ENCODE measurements at places on chromosomes 1 and 21. TPM values are rescaled to one million over a fixed set of nuclear protein-coding genes. Genes with fewer than 3 reads are reported as not detected.

DNA sequence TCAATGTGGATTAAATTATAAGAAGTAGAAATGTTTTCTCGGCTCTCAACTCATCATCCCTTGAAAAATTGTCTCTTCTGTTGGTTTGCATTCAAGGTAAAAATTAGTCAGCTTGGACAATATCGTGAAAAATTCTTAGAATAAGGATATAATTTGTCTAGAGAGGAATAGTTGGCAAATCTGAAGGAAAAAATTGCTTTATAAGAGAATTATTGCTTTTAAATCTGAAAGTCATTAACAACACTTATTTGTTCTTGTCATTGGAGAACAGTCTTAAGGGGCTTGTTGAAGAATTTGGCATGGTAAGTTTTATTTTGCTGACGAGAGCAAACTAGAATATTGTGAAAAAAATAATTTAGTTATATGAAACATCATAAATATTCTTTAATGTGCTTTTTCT is 26.4 kb downstream of the ANGPTL1 start:
- DNase-seq, result no peak

- no peak for DNase-seq
These were observed 35.7 kb downstream of the ETS2 start for GRCh38 chr21:38841472-38841871.

DNA sequence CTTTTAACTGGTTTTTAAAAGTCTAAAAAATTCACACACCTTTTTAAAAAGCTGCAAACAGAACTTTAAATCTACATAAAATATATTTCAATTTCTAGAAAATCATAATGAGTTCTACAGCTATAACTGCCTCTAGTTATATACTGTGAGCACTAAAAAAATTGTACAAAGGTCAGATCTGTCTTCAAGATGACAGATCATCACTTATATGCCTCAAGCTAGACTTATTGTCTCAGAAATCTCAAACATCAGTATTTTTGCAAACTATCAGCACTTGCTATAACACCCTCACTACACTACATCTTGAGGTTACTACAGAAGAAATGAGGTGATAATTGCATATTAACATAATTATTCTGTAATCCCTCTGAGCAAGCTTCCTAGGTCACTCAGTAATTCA is 76.5 kb downstream of the ZNF644 start:
- DNase-seq, result no peak

- DNase-seq, result no peak
These were observed 100.1 kb upstream of the PLXNA2 start for GRCh38 chr1:208344202-208344857.

Gene GPR52
- total RNA-seq, result 4.4 TPM

Gene CHIA
- total RNA-seq, result not detected

Gene UBXN10
- 2.4 TPM for total RNA-seq

- no peak for DNase-seq
These were observed 13.5 kb downstream of the TRABD2B start for GRCh38 chr1:47983691-47984090.

DNA sequence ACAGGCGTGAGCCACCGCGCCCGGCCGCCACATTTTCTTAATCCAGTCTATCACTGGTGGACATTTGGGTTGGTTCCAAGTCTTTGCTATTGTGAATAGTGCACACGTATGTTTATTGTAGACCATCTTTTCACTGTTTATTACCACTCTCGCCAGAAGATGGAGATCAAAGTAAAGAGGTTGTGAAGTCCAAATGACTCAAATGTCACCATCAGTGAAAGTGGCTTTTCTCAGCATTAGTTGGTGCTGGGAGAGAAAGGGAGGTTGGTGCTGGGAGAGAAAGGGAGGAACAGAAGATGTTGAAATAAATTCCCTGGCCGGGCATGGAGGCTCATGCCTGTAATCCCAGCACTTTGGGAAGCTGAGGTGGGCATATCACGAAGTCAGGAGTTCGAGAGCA is 10.4 kb upstream of the UHMK1 start:
- no peak for DNase-seq

Gene GUCA2B
- not detected for total RNA-seq

Gene EPHA10
- 0.05 TPM for total RNA-seq

DNA sequence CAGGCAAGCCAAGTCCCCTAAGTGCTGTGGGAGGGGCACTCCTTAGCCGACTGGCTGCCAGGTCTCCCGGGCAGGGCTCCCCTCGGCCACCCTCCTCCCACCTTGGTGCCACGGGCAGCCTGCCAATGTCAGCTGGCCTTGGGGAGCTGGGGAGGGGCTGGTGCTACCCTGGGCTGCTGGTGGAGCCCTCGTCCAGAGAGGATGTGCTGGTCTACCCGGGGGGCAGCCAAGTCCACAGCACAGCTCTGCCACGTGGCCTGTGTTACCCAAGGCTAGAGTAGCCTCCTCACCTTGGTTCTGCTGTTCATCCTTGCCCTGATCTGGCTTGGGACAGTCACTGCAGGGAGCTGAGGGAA is 42.9 kb downstream of the CRYAA start:
- DNase-seq, result no peak

GRCh38 chr1:208410409-208410808 is 166.2 kb upstream of the PLXNA2 start:
- DNase-seq, result no peak

- no peak for DNase-seq
These were observed 719.8 kb upstream of the ADGRL4 start for GRCh38 chr1:79726321-79726720.

Gene GBP6
- 1.6 TPM for total RNA-seq
